ENCODE measurements at places on chromosomes 3 and 15. TPM values are rescaled to one million over a fixed set of nuclear protein-coding genes. Genes with fewer than 3 reads are reported as not detected.

MED12L gene
- 0.25 TPM for total RNA-seq

TRAK1 gene
- 17.8 TPM for total RNA-seq

SPTSSB gene
- 20.3 TPM for total RNA-seq

SENP7 gene
- total RNA-seq = 14.7 TPM

GRM7 gene
- total RNA-seq = 0.22 TPM

CPN2 gene
- not detected for total RNA-seq

LRRC31 gene
- total RNA-seq = not detected

KBTBD13 gene
- not detected for total RNA-seq

DUOX1 gene
- total RNA-seq = not detected

FLNB gene
- total RNA-seq = 224 TPM

FSIP1 gene
- total RNA-seq = 1.3 TPM

SLC12A1 gene
- not detected for total RNA-seq

GABRB3 gene
- 2.7 TPM for total RNA-seq

SLC22A13 gene
- total RNA-seq = 0.22 TPM

Data from uterine smooth muscle cell (primary cell).